Cortex of kidney (tissue), 1 donor: ENCODE measurements at places on chromosomes 3 and 15.

GRCh38 chr15:81291916-81292522 is 31.9 kb downstream of the STARD5 start:
- DNase-seq, result no peak

DNA sequence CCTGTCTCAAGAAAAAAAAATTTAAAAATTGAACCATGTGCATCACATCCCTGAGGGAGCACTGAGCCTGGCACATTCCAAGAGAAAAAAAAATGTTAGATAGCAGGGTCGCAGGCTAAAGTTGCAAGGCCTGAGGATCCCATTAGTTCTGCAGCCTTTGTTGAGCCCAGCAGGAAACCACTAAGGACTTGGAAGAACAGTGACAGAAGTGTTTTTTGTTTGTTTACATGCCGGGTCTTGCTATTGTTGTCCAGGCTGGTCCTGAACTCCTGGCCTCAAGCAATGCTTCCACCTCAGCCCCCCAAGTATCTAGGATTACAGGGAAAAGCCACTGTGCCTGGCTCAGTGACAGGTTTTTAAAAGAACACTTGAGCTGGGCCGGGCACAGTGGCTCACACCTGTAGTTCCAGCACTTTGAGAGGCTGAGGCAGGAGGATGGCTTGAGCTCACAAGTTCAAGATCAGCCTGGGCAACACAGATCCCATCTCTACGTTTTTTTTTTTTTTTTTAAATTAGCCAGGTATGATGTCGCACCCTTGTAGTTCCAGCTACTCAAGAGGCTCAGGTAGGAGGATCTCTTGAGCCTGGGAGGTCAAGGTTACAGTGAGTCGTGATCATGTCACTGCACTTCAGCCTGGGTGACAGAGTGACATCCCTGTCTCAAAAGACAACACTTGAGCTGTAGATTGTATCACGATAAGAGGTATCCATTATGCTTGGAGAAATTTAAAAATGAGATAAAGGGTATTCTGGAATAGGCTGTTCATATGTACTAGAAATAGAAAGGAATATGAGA is 15.2 kb downstream of the CHAC1 start:
- no peak for DNase-seq

GRCh38 chr3:123258359-123258758 is 56.6 kb downstream of the SEC22A start:
- DNase-seq, result no peak

DNA sequence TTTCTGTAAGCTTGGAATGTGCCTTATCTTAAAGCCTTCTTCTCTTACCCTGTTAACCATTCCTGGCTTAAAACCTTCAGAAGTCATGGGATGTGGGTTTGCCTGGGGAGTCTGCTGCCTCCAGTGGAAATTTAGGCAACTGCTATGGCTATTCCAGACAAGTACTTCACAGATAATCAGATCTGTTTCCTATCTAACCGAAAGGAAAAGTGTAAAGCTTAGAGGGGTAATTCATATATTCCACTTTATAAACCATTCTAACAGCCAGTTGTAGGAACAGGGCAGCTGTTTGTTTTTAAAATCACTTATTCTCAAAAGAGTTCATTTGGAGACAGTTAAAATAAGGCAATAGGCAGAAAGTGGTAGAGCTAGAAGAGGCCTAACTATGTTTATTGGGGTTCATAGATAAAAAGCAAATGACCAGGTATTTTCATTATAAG is 219.9 kb downstream of the TCF12 start:
- DNase-seq, result no peak

- DNase-seq, result no peak
These were observed 1015.7 kb downstream of the TUSC7 start for GRCh38 chr3:117725314-117725713.

DNA sequence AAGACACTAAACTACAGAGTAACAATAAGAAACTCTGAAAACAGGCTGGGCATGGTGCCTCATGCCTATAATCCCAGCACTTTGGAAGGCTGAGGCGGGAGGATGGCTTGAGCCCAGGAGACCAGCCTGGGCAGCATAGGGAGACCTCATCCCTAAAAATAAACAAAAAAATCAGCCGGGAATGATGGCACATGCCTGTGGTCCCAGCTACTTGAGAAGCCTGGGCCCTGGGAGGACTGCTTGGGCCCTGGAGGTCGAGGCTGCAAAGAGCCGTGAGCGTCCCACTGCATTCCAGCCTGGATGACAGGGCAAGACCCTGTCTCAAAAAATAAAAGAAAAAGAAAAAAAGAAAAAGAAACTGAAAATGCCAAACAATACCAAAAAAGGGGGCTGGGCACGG is 55.4 kb downstream of the TMCC1 start:
- DNase-seq, result no peak

GRCh38 chr15:72873379-72874233 is 90.0 kb upstream of the ADPGK start:
- no peak for DNase-seq
